AML-193 (cell line): ENCODE measurements at places on chromosomes 5 and 9.
A peak's percentile ranks its signal among the peaks of the same experiment; 100 is the strongest.

DNA sequence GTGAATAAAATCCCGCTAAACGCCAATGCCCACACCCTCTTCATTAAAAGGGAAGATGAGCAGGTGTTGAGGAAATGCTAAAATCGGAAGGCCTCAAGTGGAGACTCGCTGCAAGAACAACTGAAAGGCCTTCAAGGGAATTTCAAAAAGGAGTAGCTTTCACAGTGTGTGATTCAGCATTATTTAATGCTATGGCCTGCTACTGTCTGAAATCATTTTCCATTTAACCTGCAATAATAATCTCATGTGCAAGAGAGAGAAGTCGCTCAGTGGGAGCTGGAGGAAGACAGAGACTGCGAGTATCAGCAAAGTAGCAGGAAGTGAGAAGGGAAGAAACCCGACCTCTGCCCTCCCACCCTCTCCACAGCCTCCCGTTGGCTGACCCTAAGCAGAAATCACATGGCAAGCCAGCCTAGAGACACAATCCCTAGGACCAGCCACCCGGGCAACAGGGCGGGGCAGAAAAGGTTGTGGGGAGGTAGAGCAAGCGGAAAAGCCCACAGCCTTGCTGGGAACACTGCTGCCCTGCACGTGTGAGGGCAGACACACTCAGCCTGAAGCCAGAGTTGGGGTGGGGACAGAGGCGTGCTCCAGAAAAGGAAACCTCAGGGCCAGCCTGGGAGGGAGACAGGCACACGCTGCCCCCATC lies 39.9 kb upstream of the CTSL start:
- no peak for DNase-seq

GRCh38 chr9:104810421-104811339 lies 46.8 kb downstream of the NIPSNAP3B start:
- no peak for DNase-seq

- DNase-seq = no peak
Measured at GRCh38 chr9:112028242-112029221, 131.9 kb downstream of the UGCG start.

GRCh38 chr9:117672369-117672768 lies 31.8 kb upstream of the TLR4 start:
- peak; percentile 17 for DNase-seq

GRCh38 chr9:79985264-79985663 lies 413.5 kb downstream of the TLE4 start:
- no peak for DNase-seq

- DNase-seq = no peak
Measured at GRCh38 chr5:156497804-156498208, 170.8 kb downstream of the SGCD start.

DNA sequence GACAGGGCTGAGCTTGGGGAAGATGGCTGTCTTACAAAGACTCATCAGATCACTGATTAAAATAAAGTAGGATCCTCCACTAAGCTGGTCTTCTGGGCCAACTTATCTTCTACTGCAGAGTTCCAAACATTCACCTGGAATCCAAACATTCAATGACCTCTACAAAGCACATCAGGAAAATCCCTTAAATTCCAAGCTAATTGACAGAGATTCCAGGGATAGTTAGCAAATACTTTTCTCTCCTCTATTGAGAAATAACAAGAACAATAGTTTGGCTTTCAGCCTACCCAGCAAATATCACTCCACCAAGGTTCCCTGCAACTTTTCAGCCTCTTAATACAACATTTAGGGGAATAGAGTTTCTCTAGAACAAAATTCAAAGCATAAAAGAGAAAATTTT lies 140.6 kb upstream of the LIFR start:
- no peak for DNase-seq

DNA sequence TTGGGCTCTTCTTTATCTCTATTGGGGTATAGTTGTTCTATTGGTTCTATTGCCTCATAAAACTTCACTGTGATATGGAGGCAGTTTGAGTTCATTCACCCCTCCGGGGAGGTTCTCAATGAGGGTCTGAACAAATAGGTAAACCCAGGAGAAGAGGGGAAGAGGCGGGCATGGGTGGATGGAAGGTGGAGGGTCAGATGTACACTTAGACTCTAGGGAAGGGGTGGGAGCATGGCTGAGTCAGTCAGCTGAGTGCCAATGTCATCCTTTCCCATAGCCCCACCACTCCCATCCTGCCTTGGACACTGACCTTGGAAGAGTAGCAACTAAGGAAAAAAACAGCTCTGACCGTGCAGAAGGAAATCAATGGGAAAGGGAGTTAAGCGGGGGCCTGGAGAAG lies 9.9 kb upstream of the FABP6 start:
- DNase-seq = no peak

- no peak for DNase-seq
Measured at GRCh38 chr9:134053941-134054761, 13.7 kb downstream of the BRD3 start.

GRCh38 chr5:177967221-177967887 lies 28.7 kb downstream of the PROP1 start:
- no peak for DNase-seq

DNA sequence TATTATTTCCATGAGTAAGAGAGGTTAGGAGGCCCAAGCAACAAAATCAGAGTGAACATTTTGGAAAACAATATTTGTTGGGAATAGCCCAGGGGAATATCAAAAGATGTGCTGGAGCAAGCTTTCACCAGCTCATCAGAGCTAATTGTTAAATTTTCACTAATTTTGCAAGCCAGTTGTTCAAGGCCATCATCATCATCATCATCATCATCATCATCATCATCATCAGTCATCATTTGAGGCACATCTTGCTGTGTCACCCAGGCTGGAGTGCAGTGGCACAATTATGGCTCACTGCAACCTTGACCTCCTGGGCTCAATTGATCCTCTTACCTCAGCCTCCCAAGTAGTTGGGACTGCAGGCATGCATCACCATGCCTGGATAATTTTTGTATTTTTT lies 350.5 kb upstream of the MEF2C start:
- no peak for DNase-seq

DNA sequence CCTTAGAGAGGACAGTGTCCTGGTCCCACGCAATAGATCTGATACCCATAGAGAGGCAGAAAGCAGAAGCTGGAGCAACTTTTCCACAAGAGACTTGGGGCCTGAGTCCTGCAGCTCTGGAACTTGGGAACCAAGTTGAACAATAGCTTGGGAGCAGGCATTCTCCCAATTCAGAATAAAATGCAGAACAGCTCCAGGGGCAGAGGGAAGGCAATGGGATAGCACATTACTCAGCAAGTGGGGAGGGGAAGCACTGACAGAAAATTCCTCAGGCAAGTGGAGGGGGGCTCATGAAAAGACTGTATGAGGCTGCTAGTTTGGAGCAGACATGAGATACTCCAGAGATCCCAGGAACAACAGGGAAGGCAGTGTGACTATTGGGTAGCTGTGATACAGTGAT lies 513.6 kb downstream of the HINT1 start:
- no peak for DNase-seq

- peak; percentile 42 for DNase-seq
Measured at GRCh38 chr5:32489791-32490562, 45.4 kb upstream of the ZFR start.
